ENCODE measurements at places on chromosomes 3 and 15.

- no peak for DNase-seq
Observed at GRCh38 chr15:81001152-81002008, 657 bp downstream of the TLNRD1 start.

DNA sequence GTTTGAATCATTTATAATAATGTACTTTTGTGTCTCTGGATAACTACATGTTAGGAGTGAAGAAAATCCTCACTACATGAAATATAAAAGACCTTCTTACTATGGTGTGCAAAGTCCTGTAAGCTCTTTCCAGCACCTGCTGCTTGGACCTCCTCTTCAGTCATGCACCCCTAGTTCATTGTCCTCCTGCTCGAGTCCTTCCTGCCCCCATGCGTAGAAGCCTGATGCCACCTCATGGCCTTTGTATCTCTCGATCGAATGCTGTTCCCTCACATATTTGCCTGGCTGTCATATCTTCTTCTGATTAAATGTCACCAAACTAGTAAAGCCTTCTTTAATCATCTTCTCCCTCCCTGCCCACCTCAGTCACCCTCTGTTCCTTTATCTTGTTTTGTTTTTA, 49.9 kb upstream of the SUCLG2 start:
- DNase-seq = no peak

DNA sequence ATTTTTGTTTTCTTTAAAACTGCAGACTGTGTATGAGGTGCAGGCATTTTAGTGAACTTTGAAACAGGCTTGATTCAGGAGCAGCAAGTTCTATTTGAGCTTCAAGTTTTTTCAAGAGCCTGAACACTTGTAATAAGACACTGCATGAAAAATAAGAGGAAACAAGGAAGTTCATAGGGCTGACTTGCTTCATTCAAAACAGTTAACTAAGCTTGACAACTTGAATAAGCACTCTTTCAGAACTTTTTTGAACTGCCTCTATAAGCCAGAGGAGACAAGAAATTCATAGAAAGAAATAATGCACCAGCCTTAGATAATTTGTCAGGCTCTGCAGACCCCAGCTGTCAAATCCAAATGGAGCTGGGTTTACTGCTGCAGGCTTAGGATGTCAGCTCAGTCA, 130.2 kb downstream of the SSR3 start:
- no peak for DNase-seq

GRCh38 chr3:41302295-41302694, 103.0 kb downstream of the CTNNB1 start:
- DNase-seq = no peak

DNA sequence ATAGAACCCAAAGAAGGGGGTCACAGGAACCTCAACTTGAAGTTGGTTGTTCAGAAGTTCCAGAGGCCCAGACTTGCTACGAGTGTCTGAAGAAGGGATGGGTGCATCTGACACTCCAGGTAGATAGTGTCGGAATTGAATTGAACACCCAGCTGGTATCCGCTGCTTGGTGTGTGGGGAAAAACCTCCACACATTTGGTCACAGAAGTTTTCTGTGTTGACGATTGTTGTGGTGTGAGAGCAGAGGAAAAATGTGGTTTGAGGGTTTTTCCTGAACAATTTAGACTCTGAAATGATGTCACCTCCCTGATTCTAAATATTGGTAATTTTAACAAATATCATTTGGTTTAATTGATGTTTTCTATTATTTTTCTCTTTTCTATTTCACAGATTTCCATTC, 218.8 kb upstream of the CTNNB1 start:
- no peak for DNase-seq

GRCh38 chr3:21729331-21729730, 21.7 kb downstream of the ZNF385D start:
- DNase-seq = no peak

GRCh38 chr3:67018789-67019526, 20.9 kb downstream of the KBTBD8 start:
- DNase-seq = no peak

DNA sequence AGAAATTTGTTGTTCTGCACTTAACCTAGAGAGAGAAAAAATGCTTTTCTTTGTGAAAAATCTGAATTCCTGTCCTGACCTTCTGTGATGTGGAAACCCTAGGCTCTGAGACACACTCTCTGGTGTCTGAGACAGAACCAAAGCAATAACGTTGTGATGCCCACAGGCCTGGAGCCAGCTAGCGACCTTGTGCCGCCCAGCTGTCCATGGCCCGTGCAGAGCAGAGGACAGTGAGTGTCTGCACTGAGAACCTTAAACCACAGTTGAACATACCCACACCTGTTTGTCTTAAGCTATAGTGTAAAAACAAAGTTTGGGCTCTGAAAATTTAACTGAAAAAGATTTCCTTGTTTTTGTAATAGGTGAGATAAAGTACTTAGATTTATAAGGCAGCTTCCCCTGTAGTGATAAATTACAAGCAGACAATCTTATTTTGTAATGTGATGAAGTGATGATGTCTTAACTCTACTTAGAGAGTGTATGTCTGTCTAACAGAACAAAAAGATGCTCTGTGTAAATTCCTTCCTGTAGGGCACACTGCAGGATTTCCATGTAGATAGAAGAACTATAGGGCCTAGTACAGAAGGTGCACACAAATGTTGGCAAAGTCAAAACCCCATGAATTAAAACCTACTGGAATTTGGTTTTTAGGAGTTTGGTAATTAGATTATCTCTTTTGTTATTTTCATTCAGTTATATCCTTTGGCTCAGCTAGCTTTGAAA, 62.7 kb downstream of the SNRK start:
- no peak for DNase-seq

DNA sequence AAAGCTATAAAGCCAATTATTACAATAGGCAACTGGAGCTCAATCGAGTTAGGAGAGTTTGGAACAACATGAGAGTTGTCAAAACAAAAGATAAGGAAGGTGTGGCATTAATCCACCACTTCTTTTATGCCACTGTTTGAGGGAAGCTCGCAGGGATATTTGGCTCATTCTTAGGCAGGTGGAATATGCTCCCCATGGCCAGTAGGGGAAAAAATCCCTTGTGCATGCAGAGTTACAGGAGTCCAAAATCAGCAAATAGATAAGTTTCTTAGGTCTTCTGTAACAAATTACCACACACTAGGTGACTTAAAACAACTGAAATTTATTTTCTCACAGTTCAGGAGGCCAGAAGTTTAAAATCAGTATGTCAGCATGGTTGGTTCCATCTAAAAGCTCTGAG, 135.4 kb upstream of the SYNPR start:
- no peak for DNase-seq

DNA sequence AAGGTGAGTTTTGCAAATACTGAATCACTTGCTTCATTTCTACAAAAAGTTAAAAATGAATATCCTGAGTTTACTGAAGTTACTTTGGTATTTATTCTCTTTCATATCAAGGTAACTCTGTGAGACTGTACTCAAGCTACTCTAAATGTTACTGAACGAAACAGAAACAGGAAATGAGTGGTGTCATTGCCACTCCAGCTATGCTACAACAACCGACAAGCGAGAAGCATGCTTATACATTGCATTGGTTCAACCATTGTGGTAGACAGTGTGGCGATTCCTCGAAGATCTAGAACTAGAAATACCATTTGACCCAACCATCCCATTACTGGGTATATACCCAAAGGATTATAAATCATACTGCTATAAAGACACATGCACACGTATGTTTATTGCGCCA, 313.2 kb upstream of the THBS1 start:
- no peak for DNase-seq

GRCh38 chr15:62149729-62150128, 15.4 kb downstream of the C2CD4B start:
- no peak for DNase-seq

DNA sequence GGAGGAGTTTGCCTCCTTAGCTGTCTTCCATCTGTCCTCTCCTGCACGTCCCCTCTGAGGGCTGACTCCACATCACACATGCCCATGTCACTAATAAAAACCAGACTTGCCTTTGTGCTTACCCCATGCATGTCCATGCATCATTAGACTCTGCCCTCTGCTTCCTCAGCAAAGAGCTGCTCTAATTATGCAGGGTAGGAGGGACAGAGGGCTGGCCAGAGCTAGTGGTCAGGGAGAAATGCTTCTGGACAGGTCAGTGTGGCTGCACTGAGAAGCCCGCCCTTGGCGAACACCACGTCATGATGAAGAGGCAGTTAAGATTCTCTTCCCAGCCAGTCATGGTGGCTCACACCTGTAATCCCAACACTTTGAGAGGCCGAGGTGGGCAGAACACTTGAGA, 8.9 kb downstream of the CA12 start:
- no peak for DNase-seq

DNA sequence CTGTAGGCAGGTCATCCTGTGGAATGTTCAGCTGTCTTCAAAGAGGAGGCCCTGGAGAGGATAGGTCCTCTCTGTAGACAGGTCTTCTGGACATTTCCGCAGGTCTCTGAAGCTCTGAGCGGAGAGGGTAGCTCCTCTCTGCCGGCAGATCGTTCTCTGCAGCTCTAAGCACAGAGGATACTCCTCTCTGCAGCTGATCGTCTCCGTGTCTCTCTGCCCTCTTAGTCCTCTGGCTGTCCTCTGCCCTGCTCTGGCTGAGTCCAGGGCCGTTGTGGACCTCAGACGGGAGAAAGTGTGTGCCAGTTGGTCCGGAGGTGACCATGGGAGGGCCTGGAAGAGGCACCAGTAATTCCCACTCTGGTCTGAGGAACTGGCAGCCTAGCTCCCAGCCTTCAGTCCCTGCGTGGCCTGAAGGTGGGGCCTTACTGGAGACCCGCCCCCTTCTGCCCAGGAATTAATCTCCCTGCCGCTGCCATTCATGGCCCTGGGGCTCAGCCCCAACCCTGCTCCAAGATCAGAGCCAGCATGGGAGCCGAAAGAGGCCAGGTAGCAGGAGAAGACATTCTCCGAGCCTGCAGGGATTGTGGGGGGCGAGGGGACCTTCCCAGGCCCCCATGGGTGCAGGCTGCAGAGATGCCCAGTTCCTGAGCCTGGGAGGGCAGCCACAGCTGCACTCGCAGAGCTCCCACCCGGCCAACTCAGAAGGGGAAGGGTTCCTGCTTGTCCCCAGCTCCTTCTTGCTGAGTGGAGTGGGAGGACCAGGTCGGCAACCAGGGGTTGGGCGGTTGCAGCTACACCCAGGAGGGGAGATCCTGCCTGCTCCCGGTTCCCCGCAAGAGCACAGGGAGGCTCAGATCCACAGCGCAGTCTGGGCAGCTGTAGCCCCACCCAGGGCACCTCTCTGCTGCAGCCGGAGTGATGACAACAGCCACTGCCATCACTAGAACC, 488.7 kb downstream of the RSL24D1 start:
- DNase-seq = no peak

DNA sequence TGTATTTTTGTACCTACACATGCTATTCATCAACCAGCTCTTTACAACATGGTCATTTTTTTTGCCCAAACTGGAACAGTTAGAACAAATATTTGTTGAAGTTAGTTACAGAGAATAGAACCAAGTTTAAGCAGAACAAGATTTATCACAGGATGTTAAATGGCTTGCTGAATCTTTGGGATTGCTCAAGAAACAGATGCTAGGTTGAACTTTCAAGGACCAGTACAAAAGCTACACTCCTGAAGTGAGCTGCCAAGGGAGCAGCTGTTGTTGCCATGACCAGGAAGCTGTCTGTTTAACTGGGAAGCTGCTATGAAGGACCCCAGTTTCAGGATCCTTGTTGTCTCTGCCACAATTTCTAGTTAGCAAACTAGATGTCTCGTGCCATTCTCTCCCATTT, 53.7 kb downstream of the ZIC1 start:
- DNase-seq = no peak

DNA sequence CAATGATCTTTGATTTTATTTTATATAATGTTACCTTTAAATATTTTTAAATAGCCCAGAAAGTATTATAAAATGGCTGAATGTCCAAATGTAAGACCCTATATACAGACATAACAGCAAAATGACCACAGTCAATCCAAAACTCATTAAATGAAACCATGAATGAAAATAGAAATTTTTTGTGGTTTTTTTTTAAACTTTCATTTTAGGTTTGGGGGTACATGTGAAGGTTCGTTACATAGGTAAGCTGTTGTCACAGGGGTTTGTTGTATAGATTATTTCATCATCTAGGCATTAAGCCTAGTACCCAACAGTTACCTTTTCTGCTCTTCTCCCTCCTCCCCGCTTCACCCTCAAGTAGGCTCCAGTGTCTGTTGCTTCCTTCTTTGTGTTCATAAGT, 108.8 kb downstream of the FAIM start:
- DNase-seq = no peak

DNA sequence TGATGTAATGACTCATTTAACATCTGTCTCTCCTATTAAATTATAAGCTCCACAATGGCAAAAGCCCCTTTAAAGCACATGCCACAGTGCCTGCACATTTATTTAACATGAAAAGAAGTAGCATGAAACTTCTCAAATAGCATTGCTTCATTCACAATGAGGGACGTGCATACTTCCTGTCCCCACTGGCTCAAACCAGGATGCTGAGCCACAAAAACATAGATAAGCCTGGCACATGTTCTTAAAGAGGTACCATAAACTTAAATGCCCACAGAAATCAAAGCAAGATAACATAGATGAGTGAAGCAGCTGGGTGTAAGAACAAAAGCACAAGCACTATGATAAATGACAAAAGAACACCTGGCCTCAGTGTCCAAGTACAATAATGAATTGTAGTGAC, 3.8 kb downstream of the TP53BP1 start:
- no peak for DNase-seq

DNA sequence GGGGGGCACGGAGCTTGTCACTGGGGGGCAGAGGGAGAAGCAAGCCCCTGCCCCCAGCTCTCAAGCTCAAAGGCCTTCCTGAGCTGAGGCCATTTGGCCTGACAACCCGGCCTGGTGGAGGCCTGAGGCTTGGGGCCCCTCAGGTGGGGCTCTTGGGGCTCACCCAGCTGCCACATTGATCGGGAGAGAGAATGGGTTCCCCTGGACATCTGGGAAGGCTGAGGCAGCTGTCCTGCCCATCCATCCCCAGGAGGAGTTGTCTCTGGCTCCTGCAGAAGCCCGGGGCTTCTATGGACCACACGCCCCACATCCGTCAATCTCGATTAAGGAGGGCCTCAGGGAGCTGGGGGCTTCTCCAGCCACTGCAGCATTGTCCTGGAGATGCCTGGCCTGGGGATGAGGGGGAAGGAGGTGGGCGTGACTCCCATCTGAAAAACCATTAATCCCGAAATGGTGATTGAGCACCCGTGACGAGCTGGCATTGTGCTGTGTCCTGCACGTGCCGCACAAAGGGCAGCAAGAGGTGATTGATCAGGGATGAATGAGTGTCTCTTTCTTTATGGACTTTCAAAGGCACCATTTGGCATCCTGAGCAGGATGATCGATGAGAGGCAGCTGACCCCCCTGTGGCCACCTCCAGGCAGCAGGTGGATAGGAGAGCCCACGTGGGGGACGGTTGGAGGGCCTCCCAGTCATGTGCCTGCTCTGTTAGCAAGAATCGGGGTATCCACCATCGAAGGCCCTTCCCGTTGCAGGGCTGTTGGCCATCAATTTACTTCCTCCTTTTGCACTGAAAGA, 17.2 kb upstream of the CRABP1 start:
- DNase-seq = no peak

GRCh38 chr15:77974098-77974414, 103.5 kb downstream of the TBC1D2B start:
- no peak for DNase-seq

DNA sequence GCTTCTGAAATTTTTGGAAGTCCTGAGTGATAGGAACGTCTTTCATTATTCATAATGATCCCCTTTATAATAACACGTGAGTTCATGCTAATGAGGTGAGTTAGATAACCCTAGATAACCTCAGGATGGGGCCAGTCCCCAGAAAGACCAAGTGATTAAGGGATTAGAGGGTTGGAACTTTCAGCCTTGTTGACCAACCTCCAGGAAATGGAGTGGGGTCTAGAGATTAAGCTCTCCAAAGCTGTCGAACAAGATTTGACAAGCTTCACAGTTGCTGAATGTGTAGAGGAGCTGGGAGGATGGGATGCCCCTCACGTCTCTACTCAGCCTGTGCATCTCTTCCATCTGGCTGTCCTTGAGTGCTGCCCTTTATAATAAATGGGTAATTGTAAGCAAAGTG, 107.1 kb downstream of the ZMAT3 start:
- no peak for DNase-seq
